ENCODE measurements at places on chromosomes 5 and 9. TPM values are rescaled to one million over a fixed set of nuclear protein-coding genes. Genes with fewer than 3 reads are reported as not detected.
A peak's percentile ranks its signal among the peaks of the same experiment; 100 is the strongest.

The PAEP gene
- polyA plus RNA-seq = not detected

The GFPT2 gene
- 34.9 TPM for polyA plus RNA-seq

The ZCCHC9 gene
- polyA plus RNA-seq = 24.4 TPM

The ECSCR gene
- not detected for polyA plus RNA-seq

The SLC36A3 gene
- not detected for polyA plus RNA-seq

GRCh38 chr5:168341178-168341577, 49.7 kb downstream of the WWC1 start:
- DNase-seq = no peak

GRCh38 chr9:17117372-17117771, 17.5 kb upstream of the CNTLN start:
- no peak for DNase-seq

DNA sequence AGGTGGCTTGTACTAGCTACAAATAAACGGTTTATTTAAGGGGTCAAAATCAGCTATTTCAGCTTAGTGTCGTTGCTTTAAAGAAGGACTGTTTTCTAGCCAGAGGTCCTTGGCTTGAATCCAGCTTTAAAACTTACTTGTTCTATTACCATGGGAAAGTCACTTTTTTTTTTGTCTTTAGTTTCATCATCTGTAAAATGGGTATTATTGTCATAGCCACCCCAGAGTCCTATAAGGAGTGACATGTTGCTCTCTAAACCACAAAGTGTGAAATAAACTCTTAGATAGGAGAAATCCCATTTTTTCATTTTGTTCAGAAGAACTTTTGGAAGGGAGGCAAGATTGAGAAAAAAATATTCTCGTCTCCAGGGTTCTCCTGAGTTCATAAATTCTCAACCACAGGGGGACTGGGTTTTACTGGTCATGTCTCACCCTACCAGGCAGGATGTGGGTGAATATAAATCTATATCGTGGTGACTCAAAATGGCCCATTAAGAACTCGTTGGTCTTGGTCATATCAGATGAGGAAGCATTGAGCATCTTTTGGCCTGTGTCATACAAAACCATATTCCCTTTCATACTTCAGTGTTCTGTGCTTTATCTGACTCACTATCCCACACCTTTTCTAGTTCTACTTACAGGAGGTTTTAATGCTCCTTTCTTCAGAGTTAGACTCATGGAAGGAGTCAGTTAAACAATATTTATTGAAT, 202.7 kb upstream of the NR3C1 start:
- DNase-seq = no peak

DNA sequence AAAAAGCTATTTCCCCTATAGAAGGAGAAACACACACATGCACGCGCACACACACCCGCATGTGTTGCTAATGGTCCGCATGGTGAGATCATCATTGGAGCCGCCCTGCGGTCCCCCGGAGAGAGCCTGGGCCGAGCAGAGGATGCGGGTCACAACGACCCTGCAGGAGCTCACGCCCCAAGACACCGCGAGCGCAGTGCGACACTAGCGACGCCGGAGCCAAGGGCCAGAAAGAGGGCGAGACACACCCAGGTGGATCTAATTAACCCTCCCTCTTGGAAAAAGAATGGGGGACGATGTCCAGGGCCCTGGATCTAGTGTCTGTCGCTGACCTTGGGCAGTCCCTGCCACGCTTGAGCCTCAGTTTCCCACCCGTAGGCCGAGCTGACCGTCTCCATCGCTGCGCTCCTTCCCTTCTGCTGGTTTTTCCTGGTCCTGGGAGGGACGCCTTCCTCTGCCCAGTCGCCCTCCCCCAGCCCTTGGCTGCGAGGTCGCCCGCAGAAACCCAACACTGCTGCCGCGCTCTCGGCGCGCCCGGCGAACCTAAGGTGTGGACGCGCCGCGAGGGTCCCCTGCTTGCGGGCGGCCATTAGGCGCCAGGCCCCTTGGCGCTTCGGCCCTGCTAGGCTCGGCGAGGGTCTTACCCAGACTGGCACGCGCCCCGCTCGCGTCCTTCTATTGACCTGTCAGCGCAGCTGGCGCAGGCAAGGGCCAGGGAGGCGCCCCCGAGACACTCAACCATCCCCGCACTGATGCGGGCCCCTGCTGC, 47.5 kb upstream of the RNF20 start:
- DNase-seq = peak; percentile 51

DNA sequence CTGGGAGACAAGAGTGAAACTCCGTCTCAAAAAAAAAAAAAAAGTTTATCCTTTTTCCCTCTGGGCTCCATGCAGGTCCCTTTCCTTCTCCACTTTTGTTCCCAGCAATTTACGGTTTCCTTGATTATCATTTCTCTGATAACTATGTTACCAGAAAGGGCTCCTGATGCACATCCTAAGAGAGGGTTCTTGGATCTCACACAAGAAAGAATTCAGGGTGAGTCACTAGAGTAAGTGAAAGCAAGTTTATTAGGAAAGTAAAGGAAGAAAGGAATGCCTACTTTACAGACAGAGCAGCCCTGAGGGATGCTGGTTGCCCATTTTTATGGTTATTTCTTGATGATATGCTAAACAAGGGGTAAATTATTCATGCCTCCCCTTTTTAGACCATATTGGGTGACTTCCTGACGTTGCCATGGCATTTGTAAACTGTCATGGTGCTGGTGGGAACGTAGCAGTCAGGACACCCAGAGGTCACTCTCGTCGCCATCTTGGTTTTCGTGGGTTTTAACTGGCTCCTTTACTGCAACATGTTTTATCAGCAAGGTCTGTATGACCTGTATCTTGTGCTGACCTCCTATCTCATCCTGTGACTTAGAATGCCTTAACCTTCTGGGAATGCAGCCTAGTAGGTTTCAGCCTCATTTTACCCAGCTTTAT, 13.5 kb upstream of the MELK start:
- DNase-seq = no peak

DNA sequence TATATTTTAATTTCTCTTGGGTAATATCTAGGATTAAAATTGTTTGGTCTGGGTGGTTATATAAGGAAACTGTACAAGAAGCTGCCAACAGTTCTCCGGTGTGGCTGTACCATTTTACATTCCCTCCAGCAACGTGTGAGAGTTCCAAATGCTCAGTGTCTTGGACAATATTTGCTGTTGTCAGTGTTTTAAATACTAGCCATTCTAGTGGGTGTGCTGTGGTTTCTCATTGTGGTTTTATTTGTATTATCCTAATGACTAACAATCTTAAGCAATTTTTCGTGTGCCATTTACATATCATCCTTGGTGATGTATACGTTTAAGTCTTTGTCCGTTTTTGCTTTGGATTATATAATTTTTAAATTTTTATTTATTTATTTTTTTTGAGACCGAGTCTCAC, 34.0 kb downstream of the TNFSF15 start:
- no peak for DNase-seq

DNA sequence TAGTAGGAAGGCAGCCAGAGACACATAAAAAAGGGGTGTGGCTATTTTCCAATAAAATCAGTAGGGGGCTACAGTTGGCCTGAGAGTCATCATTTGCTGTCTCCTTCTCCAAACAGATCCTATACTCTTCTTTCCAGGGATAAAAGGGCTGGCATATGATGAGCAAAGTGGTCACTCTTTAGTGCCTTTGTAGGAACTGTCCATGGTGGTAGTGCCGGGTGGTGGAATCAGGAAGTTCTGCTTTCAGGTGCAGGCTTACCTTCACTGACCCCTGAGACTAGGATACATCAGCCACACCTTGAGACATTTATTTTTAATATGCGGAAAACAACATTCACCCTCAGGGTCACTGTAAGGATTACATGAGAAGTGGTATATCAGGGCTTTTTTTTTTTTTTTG, 80.8 kb downstream of the ASTN2 start:
- no peak for DNase-seq

DNA sequence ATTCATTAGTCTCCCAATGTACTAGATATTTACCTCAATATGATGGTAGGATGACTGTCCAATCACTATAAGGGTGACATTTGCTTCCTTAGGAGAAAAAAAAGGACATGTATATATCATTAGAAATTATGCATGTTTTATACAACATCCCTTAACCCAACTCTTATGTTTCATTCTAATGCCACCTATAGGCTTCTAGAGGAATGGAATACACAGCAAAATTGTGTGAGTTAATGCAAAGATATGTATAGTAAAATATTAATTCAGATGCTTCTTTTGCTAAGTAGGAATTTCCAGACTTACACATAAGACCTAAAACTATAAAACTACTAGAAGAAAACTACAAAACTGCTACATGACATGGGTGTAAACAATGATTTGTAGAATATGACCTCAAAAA, 3.5 kb downstream of the PRXL2C start:
- DNase-seq = peak; percentile 47

GRCh38 chr5:58497921-58498320, 6.7 kb downstream of the GAPT start:
- DNase-seq = no peak

DNA sequence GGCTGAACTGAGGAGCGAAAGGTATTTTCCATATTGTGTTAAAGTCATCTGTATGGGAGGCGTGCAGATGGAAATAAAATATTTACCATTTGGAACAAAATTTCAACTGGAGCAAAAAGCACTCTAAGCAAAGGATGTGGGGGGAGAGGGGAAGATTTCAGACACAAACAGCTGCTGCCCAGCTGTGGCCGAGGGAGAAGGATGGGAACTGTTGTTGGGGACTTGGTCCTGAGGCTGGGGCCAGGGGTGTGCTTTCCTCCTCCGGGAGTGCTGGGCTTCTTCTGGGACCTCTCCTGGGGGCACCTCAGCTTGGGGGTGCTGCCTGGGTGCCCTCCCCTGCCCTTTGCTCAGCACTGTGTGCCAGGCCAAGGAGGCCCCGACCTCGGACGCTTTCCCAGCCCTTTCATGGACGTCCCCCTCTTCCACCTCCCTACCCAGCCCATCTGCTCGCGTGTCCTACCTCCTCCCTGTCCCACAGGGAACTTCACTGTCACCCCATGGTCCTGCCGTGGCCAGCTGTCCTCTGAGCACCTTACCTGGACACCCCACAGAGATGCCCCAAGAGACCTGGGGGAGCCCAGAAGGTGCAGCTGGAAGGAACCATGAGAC, 101.9 kb upstream of the COL5A1 start:
- no peak for DNase-seq

DNA sequence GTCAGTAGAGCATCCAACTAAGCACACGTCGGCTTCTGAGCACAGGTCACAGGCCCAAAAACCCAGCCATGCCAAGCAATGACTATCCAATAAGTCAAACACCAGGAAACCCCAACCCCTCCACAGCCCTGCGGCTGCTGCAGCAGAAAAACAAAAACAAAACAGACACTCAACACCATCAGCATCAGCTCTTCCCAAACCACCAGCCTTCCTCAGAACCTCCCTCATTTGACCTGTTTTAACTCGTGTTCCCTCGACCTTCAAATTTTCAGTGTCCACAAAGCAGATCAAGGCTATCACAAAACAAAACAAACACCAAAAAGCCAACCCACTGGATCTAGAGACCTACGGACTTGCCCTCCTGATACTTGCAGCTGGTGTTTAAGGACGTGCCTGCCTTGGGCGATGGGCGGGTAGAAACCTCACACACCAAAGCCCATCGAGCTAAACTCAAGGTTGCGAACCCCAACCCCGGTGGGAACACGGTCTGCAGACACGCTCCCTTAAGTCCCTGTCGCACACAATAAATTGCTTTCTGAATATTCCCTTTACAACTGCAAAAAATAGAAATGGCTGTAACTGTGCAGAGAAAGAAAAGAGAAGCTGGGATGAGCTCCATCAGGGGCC, 247.1 kb upstream of the ANKRD55 start:
- no peak for DNase-seq

DNA sequence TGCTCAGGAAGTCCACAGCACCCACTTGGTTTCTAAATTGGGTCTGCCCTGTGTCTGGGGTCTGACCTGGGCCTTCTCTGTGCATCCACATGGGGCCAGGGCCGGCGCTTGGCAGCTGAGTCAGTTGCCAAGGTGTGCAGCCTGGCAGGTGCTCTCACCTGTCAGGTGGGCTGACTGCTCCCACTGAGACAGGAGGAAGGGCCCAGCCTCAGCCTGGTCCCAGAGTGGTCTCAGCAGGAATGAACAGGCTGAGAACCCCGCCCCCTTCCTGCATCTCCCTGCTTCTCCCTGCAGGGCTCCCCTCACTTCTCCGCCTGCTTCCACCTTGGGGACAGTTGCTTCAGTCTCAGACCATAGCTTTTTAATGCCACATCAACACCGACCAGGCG, 60.5 kb downstream of the BARX1 start:
- DNase-seq = no peak

DNA sequence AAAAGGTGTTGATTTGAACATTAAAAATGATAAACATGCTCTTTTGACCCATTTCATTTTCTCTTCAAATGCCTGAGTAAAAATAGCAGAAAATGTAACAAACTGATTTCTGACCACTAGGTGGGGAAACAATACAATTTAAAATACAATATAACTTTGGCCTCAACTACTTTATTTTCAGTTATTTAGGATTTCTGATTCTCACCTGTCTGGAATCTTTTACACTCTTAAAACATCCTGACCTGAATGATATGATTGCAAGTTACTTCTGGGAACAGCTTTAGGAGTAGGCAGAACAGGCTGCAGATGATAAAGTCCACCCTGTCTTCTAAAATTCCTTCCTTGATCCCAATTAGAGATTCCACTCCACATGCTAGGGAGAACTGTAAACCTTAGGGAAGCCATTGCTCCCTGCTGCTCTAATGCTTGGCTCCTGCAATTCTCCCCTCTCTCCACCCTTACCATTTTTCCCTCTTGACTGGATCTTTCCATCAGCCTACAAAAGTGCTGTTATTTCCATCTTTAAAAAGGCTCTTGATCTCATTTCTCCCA, 70.3 kb downstream of the FYB1 start:
- no peak for DNase-seq

DNA sequence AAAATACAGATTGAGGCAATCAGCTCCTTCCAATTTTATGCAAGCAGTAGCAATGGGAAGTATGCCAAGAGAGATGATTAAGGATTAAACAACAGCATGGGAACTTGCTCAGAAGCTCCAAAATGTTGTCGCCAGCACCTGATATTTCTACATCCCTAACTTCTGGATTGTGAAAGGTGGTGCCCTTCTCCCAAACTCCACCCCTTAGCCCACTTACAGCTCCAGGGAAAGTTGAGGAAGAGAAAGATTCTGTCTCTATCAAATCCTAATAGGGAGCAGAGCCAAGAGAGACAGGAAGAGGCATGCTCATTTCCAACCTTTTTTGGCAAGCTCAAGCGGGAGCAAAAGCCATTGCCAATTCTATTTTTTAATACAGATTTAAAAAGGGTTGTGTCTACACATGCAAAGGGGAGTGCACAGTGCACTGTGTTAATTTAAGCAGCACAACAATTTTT, 92.4 kb upstream of the NR3C1 start:
- DNase-seq = peak; percentile 13

- no peak for DNase-seq
Measured at GRCh38 chr5:135990528-135991255, 35.9 kb upstream of the LECT2 start.

DNA sequence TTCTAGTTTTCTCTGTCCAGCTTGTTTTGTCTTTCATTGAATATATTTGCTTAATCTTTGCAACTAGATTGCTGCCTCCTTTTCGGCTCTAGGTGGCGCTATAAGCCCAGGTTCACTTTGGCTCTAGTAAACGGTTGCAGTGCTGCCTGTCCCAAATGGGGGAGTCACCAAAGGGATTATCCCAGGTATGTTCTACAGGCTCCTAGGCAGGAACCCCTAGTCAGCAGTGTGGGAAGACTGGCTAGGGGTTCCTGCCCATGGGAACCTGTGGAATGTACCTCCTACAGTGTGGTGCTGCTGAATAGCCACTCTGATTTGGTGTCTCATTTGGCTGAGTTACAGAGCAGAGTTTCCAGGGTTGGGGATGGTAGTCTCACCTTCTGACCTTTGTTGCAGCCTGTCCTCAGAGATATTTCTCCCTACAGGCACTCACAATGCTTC, 85.2 kb downstream of the ARSB start:
- DNase-seq = peak; percentile 50

Data from A549 (cell line).